ENCODE measurements at places on chromosomes 2 and 18.

DNA sequence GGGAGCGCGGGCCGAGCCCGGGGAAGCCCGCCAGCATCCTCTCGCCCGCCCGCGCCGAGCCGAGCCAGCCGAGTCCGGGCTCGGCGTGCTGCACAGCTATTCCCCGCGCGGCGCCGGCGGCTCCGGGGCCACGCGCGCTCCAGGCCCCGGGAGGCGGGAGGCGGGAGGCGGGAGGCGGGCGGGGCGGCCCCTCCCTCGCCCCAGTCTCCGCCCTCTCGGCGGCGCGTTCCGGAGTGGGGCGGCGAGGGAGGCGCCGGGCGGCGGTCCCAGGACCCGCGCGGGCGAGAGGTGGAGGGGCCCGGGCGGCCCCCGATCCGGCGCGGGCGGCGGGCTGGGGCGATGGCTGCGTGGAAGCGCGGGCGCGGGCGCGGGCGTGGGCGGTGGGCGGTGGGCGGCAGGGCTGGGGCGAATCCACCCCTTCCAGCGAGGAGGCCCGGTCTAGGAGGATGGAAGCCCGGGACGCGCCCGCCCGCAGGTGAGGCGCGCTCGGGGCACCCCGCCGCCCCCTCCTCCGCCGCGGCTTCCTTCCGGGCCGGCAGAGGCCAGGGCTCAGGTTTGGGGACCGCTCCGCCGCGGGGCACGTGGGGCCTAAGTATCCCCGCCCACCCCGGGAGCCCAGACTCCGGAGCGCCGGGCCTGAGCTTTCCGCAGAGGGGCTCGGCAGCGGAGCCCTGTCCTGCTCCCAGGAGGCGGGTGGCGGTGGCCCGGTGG is at the start of gene ADCY3:
TSS of gene ADCY3 (minus strand) at position 140 of the 711 bp plus-strand sequence. CDS start 1,250 bp downstream, outside the sequence.
- no peak for DNase-seq

DNA sequence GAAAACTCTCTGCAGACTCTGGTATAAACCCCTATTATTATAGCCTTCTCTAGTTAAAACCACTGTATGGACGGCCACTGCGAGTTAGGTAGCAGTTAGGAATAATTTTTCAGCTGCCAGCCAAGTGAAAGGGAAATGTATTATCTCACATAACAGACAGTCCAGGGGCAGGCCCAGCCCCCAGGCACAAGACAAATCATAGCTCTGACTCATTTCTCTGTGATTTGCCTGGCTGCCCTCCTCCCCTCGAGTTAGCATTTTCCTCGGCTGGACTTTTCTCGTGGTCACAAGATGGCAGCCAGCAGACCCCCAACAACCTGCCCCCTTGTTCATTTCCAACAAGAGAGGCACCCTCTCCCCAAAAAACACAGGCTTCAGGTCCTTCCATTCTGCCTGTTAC is 10.5 kb downstream of the VIT start:
- DNase-seq = no peak

- no peak for DNase-seq
Measured at GRCh38 chr2:98541489-98541888, 66.8 kb downstream of the COA5 start.

- DNase-seq = no peak
Measured at GRCh38 chr2:54927085-54927750, 123.0 kb downstream of the RTN4 start.

- DNase-seq = no peak
Measured at GRCh38 chr18:48206887-48207286, 202.3 kb downstream of the ZBTB7C start.

DNA sequence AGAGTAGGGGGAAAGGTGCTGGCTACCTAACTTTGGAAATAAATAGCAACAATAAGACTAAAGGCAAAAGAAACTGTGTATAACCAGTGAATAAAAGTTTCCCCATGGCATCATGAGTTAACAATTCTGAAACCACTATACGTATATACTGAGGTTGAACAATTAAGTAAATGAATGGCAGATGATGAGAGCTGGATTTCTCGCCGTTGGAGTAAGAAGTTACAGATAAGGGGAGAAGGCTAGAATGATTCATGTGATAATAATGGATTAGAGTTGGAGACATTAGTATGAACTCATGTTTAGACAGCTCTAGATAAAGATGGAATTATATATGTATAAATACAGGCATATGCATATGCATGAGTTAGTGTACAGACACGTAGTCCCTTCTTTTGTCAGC is 152.7 kb downstream of the UBR3 start:
- no peak for DNase-seq

GRCh38 chr18:22044474-22045220 is 124.7 kb upstream of the GATA6 start:
- no peak for DNase-seq

DNA sequence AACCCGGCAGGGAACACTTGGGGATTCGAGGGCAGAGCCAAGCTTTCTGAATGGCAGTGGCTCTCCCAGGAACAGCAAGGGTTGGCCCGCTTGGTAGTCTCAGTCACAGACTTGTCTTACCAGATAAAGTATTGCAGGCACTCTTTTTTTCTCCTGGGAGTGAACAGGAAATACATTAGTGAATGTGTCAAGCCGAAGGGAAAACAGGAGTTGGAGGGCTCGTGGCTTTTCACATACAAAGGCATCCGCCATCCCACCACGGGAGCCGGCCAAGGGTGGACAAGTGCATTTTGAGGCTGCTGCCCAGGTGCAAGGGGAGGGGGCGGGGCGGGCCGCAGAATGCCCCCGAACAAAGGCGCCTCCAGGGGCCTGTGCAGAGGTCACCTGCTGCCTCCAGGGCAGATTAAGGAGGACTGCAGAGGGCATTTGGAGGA is 163.3 kb upstream of the SIX3 start:
- DNase-seq = no peak

DNA sequence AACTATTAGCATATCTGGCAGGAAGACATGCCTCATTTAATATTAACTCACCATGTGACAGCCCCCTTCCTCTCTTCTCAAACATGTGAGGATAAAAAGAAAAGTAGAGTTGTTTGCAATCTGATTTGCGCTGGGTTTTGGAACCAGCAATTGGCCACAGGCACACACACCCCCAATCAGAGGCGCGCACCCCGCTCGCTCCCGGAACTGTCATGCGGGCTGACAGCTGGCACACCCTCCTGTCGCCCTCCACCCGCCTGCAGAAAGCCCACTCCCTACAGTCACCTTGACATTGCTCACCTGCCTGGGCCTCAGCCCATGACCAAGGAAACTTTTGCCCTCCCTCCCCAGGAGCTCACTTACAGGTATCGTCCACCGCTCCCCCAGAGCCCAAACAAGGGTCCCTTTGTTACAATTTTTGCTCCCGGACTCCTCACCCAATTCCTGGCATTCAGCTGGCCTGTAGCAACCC is 1.1 kb downstream of the COBLL1 start:
- DNase-seq = peak; percentile 13

GRCh38 chr2:39837856-39838453 is 58.9 kb upstream of the THUMPD2 start:
- DNase-seq = no peak
